NCI-H446 treated with DMSO at 0.1 percent for 48 hours (cell line): ENCODE measurements at places on chromosomes 16 and 17.

DNA sequence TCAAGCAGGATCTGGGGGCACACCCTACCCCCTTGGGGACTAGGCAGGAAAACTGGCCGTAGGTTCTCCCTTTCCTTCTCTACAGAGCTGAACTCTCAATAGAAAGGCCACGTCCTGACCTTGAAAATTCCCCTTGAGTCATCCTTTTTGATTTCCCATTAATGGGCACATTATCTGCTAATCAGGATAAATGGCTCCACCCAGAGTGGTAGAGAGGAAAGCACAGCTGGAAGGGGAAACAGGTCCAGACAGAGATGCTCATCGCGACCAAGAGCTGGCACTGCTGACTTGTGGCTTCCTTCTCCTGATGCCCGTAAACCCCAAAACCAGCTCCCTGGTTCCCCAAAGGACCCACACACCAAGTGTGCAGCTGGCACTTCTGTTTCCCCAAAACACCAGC, 206.5 kb upstream of the CDH5 start:
- DNase-seq: no peak

DNA sequence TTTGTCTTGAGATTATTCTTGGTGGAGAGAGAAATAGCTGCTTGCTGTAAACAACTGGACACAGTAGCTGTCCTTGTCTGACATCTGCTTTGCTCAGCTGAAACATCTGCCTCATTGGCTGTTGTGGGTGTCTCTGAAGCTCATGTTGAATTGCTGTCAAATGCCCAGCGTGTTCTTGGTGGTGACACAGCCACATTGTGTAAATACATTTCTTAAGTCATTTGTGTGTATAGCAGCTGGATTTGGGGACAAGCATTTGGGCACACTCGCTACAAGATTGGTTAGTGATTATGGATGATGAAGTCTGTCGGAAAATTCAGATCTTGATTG, 5.3 kb downstream of the FAM234A start:
- no peak for DNase-seq

DNA sequence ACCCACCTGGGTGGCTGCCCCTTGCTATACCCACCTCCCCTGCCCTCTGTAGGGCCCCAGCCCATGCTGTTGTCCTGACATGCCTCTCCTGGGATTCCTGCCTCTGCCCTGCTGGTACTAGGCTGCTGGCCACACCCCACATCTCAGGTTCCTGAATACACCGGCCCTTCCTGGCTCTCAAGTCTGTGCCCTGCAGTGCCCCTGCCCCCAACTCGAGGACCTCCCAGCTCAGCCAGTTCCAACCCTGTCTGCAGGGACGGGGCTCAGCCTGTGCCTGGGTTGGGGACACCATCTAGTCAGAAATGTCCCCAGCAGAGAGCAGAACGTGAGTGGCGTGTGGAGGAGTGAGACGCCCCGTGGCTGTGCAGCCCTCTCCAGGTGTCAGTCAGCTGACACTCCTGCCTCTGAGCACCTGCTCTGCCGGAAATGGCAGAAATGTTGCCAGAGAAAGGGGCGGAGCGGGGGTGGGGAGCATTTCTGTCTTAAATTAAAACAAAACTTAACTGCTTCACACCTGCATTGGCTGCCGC, 28.7 kb downstream of the ACSF3 start:
- no peak for DNase-seq

- DNase-seq: no peak
Observed at GRCh38 chr17:73414171-73414955, 102.6 kb upstream of the CDC42EP4 start.

DNA sequence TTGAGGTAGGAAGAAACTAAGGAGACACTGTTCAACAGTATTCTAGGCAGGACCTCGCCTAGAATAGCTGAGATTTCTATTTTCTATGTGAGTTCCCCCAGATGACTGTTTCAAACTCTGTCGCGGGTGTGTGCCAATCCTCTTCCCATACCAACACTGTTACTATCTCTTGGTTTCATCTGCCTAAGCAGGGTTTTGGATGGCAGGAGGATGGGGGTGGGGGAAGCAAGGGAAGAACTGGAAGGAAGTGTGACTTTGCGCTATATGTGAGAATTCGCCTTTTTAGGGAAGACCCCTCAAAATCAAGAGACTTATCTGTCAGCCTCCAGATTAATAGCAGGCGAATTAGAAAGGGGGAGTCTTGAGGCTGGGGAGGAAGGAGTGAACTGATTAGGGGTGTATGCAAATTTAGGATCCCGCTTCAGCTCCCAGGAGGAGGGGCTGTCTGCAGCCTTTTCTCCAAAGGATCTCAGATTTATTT, 521 bp upstream of the G6PC3 start:
- no peak for DNase-seq

- DNase-seq: no peak
Observed at GRCh38 chr17:81706757-81707624, 3.8 kb downstream of the MRPL12 start.

- DNase-seq: peak; percentile 8
Observed at GRCh38 chr17:74513987-74514631, 17.2 kb downstream of the CD300LB start.
